ENCODE measurements at places on chromosomes 3 and 15.

GRCh38 chr3:153752405-153753027 is 368.7 kb upstream of the ARHGEF26 start:
- no peak for DNase-seq

- DNase-seq: no peak
Observed at GRCh38 chr3:153442799-153443487, 280.9 kb downstream of the RAP2B start.

GRCh38 chr3:125054449-125055329 is 1.1 kb downstream of the HEG1 start:
- DNase-seq: no peak

DNA sequence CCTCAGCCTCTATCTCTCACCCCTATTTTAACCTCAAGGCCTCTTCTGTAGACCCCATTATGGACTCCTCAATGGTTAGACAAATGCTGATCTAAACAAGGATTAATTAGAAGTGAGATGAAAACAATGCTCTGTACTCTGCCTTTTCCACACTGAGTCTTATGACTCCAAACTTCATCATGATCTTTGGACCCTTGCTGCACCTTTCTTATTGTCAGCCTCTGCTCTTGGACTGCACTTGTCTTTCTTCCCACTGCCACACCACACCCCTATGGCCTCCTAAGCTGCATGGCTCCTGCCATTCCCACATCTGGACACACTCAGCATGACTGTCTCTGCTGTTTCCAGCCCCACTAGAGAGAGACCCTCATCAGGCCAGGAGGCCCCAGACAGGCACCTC is 348.2 kb downstream of the RORA start:
- DNase-seq: no peak

GRCh38 chr15:59022188-59022587 is 34.7 kb downstream of the RNF111 start:
- no peak for DNase-seq

DNA sequence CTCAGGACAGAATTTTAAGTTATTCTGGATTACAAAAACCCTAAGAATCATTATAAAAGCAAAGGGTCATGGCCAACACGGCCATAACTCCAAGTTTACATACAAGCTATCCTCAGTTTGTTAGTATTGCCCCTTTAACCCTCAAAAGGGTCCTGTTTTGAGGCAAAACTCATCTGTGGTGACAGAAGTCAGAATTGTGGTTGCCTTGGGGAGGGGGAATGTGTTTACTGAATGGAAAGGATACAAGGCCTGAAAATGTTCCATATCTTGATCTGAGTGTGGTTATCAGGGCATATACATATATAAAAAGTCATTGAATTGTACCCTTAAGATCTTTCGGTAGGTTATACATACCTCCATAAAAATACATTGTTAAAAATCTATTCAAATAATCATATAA is 2.1 kb downstream of the SFMBT1 start:
- no peak for DNase-seq

DNA sequence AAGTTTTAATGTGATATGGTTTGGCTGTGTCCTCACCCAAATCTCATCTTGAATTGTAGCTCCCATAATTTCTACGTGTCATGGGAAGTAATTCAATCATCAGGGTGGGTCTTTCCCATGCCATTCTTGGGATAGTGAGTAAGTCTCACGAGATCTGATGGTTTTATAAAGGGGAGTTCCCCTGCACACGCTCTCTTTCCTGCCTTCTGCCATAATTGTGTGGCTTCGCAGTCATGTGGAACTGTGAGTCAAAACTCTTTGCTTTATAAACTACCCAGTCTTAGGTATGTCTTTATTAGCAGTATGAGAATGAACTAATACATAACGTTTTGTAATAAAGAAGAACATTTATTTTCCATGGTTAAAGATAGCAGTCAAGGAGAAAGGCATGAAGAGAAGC is 39.2 kb upstream of the GOLIM4 start:
- no peak for DNase-seq

DNA sequence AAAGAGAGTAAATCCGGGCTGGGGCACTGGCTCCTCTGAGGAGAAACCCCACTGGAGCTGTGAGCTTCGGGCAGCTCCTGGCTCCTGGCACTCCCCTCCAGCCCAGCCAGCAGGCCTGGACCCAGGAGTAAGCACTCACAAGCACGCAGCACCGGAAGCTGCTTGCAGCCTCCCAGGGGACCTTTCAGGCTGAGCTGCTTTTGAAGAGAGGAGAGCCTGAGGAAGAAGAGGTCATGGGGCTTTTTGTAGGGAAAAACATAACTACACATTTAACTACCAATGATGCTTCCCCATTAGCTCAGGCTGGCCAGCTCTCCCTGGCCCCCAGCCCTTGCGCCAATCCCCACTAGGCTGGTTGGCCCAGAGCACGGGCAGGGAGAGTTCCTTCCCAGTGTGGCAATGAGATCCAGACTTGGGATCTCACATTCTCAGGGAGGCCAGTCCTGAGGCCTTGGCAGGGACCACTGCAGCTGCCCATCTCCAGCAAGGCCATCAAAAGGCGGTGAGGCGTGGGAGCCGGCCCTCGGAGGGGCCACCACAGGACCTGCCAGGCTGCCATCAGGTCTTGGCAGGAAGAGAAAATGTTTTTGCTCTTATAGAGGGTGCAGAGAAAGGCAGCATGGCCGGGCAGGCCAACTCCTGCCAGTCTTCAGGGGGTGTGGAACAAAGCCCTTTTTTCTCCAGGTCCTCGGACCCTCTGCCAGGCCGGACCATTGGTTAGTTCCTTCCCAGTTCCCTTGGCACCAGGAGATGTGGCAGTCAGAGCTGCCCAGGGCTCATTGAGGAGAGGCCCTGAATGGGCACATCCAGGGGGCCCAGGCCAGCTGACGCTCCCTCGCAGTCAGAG is 41.5 kb upstream of the MFGE8 start:
- DNase-seq: no peak

GRCh38 chr15:71683411-71684274 is 126.7 kb upstream of the NR2E3 start:
- DNase-seq: no peak

DNA sequence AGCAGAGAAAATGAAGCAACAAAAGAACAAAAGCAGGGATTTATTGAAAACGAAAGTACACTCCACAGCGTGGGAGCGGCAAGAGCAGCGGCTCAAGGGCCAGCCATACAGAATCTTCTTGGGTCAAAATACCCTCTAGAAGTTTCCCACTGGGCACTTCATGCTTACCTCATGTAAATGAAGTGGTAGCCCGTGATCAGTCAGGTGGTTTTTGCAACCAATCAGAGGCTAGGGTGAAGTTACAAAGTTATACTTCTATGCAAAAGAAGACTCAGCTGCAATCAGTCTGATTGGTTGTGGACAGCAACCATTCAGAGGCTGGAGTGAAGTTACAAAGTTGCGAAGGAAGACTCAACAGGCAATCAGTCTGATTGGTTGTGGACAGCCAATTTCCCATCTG is 37.8 kb upstream of the TRH start:
- peak; percentile 66 for DNase-seq

GRCh38 chr3:148204131-148204530 is 493.6 kb upstream of the AGTR1 start:
- no peak for DNase-seq

DNA sequence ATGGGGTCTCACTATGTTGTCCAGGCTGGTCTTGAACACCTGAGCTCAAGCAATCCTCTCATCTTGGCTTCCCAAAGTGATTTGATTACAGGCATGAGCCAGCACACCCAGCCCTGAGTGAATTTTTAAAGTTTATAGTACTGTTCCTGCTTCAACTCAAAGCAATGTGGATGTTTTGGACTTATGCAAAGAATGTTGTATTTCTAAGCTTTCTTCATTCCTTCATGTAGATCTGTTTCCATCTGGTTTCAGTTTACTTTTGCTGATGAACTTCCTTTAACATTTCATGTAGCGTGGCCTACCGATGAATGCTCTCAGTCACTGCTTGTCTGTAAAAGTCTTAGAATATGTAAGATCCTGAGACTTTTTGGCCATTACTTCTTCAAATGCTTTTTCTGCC is 23.2 kb downstream of the NRG4 start:
- DNase-seq: no peak

DNA sequence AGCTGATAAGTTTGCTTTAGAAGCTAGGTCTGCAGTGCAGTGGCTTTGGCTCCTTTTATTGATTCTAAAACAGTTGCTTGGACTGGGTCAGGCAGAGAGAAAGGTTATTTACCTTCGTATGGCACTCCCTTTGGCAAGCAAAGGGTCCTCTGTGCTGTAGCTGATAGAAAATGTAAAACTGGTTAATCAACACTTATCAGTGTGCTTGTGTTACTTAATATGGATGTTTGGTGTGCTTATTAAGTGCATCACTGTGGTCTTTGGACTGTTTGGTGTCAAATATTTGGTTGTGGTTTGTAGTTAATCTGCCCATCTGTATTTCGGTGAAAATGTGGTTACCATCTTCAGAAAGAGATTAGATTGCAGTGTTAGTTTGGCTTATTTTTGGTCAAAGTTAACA is 16.0 kb downstream of the UBE2E2 start:
- no peak for DNase-seq

GRCh38 chr3:123343296-123344174 is 105.4 kb downstream of the ADCY5 start:
- DNase-seq: no peak

Measured in CD4-positive, alpha-beta T cell treated with Interferon alpha-2 for 1 hour (primary cell).